Activated CD4-positive, alpha-beta T cell treated with anti-CD3 and anti-CD28 coated beads for 36 hours (primary cell): ENCODE measurements at places on chromosomes 3 and 15.

DNA sequence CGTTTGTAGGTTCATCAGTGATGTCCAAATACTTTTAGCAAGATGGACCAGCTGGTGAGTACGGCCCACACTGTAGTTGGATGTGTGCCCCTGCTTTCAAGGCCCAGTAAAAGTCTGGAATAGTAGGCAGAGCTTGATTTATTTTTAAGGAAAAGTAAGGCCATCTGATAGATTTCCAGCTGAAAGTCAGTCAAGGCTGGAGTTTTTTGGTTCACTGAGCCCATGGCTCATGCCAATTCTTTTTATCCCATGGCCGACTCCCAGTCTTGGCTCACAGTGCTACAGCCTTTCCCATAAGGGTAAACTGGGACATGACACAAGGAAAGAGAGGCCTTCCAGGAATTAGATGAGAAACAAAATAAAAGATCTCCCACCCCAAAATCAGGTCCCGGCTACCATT is 13.5 kb downstream of the CCDC80 start:
- no peak for DNase-seq

DNA sequence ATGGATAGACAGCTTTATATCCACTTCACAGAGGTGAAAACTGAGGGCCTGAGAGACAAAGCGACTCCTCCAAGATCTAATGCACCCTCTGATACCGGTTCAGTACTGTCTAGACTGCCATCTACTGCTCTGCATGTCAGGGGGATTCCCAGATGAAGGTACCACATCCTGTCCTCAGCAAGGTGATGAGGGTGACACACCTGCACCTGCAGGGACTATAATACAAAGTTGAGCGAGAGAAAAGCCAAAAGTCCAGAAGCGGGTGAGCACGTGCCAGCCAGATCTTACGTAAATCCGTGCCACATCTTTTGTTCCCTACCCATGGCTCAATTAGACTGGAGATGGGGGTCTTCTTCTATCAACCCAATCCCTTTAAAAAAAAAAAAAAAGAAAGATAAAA is 32.4 kb upstream of the HES1 start:
- peak; percentile 48 for DNase-seq

- no peak for DNase-seq
These were observed 11.6 kb upstream of the SPSB4 start for GRCh38 chr3:141039589-141039988.

GRCh38 chr15:94416820-94417219 is 185.5 kb downstream of the MCTP2 start:
- DNase-seq = no peak

- peak; percentile 76 for DNase-seq
These were observed 15.8 kb downstream of the TRAT1 start for GRCh38 chr3:108838436-108838835.

DNA sequence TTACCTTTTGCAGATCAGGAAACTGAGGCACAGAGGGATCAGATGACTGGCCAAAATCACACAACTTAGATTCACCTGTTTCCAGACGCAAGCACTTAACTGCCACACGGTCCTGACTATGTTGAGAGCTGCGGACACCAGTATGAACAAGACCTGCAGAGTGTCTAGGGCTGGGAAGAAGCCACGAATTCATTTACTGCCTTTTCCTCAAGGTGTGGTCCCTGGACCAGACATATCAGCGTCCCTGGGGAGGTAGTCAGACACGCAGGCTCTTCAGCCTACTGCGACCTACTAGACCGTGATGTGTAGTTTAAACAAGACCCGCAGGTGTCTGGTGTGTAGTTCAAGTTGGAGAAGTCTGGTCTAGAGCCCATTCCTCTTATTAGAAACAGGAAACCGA is 541 bp upstream of the SLC6A11 start:
- no peak for DNase-seq

DNA sequence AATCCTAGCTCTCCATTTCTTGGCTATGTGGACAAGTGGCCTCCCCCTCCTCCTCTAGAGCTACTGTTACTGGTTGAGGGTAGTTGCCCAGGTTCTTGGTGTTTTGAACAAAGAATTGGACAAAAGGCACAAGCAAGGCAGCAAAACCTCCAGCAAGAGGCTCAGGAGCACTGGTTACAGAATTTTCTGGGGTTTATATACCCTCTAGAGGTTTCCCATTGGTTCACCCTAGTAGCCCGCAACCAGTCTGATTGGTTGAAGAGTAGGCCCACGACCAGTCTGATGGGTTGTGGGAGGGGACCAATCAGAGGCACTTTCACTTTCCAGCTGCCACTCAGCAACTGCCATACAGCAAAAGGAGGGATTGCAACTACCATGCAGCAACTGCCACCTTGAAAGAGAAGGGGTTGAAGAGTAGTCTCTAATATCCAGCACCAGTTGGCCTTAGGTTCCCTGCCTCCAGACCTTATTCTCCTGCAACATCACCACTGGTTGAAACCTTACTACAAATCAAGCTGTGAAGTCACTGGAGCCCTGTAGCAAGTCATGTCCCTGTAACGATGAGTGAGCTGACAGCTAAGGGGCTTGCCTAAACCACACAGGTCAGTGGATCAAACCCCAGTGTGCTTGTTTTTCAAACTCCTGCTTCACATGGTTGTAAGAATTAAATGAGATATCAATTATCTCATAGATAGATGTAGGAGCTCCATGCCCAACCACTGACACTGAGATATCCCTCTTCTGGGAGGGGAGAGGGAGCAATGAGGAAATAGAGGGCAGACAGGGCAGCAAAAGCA is 2.9 kb upstream of the C15orf39 start:
- DNase-seq = peak; percentile 61

GRCh38 chr3:141877911-141878310 is 1.5 kb downstream of the ATP1B3 start:
- no peak for DNase-seq

DNA sequence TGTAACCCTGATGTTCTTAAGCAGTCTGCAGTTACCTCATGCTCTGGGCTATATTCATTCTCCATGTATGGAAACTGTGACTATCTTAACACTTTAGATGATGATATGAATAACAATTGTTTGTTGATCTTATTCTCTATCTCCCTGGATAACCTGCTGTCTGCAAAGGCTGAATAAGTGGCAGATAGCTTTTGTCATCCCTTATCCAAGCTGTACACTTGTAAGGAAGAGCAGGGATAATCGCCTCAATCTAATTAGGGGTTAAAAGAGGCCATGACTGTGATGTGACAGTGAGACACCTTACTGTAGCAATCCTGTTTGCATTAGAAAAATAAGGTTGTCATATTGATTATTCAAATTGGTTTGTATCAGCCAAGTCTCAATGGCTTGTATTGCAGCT is 123.9 kb downstream of the RSRC1 start:
- DNase-seq = no peak

DNA sequence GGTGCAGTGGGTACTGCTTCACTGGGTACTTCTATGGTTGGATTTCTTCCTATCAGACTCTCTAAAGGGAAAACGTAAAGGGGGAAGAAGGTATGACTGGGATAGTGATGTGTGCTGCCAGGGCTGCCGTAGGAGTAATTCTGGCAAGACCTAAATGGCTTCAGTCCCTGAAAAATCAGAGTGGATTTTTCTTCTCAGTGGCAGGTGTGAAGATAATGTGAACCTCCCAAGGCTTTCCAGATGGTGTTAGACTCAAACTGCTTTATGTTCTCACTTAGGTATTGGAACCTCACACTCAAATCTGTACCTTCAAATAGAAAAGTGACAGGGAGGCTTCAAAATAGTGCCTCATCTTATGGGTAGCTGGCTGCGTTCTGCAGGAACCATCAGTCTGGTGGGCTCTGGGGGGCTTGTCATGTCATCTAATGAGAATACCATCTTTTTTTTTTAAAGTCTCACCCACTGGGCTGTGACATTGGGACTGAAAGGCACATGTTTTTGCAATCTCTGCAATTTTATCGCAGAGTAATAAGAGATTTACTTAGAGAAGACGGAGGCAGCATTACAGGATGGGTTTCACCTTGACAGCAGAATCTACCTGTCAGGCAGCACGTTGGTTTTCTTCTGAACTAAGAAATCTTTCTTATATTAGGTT is 28.5 kb downstream of the MINDY4B start:
- DNase-seq = no peak
